ENCODE measurements at places on chromosomes 6 and 20.

GRCh38 chr6:145863988-145864616 is 49.5 kb upstream of the FBXO30 start:
- DNase-seq: no peak

GRCh38 chr6:15948930-15949900 is 179.7 kb upstream of the MYLIP start:
- DNase-seq: no peak

DNA sequence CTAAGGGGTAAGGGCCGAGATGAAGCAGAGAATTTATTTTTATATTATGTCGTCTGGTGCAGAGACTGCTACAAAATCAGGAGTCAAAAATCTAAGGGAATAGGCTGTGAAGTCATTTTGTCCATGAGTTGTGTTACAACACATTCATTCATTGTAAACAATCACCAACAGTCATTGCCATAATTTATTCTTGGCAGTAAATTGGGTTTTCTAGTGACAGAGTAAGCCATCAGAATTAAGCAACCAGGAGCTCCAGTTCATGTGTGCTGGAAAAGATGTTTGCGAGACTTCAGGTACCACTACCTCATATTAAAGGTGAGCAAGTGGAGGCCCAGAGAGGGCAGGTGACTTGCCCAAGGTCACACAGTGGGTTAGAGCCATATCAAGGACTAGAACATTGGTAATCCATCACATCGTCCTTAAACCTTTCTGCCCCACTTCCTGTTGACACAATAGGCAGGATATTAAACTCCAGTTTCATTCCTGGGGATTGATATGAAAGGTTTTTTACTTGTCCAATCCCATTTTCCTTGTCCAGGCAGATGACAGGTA is 46.0 kb downstream of the E2F3 start:
- DNase-seq: no peak

- DNase-seq: no peak
Observed at GRCh38 chr6:97917369-97917768, 634.4 kb upstream of the MMS22L start.
